ENCODE measurements at places on chromosomes 11 and 22.

DNA sequence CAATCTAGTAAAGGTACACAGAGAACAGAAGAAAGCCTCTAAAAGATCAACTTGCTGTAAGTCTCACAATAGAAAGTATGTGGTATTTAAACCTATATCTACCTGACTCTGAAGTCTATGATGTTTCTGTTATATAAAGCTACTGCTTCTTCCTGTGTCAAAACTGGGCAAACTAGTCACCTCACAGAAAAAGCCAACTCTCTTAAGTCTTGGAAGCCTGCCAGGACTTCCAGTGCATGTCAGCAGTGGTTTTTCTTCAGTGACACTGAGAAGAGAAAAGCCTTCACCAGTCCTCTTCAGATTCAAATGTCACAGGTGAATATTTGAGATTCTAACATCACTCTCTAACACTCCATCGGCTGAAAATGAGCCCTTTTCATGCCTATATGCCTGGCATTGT lies 808.0 kb downstream of the DLG2 start:
- DNase-seq = no peak

DNA sequence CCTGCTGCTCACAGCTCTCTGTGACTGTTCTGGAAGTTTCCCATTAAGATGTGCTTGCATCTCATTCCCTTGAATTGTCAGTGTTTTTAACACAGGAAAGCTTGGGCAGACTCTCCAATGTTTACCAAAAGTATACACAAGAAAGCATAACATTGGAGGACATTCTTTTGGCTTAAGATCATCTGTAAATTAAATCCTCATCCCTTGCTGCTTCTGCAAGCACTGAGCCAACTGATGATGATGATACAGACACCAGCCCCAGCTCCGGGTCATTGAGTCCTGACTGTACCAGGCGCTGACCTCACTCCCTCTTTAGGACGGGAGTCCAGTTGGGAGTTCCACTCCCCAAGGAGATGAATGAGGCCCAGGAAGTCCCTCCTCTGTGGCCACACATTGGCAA lies 23.8 kb downstream of the CD82 start:
- no peak for DNase-seq

GRCh38 chr11:119480380-119481020 lies 57.5 kb upstream of the THY1 start:
- DNase-seq = no peak

GRCh38 chr11:67262731-67263675 lies 3.3 kb upstream of the GRK2 start:
- DNase-seq = peak; percentile 59

DNA sequence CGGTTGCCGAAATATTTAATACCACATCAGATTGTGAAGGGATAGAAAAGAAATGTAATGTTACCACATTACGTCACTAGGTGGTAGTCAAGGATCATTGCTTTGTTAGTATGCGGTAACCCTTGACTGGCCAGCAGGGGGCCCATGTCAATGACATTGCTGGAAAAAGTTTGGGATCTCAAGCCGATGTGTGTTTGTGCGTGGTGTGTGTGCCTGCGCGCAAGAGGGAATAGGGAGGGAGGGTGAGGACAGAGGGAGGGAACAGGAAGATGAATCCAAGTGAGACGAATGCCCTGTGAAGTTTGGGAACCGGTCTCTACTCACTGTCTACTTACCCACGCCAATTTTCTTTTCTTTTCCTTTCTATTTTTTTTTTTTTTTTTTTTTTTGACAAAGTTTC lies 10.7 kb upstream of the MRGPRX2 start:
- DNase-seq = peak; percentile 22

- DNase-seq = no peak
These were observed 9.6 kb downstream of the SMTNL1 start for GRCh38 chr11:57546869-57547475.

DNA sequence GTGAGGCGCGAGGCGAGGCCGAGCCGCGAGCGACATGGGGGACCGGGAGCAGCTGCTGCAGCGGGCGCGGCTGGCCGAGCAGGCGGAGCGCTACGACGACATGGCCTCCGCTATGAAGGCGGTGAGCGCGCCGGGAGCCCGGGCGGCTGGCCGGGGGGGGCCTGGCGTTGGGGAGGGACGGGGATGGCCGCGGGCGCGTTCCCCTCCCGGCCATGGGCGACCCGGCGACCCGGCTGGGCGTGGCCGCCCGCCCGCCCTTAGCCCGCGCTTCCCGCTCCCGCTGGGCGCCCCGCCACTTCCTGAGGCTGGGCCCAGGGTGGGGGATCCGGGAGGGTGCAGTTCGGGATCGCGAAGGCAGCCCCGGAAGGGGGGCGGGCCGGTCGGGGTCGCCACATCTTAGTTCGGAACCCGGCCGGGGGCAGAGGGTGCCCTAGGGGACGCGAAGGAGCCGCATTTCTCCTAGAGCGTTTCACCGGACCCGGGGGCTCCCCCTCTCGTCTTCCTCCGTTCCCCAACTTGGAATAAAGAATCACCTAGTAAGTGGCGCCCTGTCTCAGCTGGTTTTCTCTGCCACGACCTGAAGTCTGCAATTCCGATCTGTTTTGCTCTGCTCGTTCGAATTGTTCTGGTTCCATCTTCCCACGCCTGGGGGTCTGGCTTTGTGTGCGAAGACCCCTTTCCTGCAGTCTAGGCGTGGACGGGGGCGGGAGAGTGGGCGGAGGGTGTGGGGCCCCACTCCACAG lies 536 bp downstream of the YWHAH start:
- DNase-seq = no peak

- DNase-seq = no peak
These were observed 350.7 kb downstream of the LARGE1 start for GRCh38 chr22:33569559-33569958.

GRCh38 chr11:123653483-123653826 lies 969 bp downstream of the SCN3B start:
- DNase-seq = no peak

DNA sequence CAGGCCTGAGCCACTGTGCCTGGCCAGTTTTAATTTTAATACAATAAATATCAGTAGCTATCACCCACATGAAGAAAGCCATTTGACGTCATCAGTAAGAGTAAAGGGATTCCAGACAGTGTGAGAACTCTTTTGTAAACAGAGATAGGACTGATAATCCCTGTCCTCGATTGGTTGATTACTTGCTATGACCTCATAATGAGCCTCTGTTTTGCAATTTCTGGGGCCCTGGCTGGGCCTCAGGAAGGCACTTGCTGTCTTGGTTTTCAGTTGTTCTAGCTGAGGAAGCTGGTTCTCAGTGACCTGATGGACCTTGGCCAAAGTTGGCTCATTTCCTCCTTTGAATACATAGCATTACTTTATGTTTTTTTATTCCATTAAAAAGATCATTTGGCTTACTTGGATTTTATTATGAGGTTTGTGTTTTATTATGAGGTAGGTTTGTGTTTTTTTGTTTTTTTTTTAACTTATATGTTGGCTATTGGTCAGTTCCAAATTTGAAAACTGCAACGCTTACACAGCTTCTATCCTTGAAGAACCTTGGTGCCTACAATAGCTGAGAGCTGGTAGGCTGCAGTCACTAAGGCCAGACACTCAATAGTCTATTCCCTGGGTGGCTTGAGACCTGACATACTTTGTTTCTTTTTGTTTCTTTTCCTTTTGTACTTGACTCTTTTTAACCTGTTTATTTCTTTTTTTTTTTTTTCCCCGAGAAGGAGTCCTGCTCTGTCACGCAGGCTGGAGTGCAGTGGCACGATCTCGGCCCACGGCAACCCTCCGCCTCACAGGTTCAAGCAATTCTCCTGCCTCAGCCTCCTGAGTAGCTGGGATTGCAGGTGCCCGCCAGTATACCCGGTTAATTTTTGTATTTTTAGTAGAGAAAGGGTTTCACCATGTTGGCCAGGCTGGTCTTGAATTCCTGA lies 20.0 kb downstream of the MARK2 start:
- no peak for DNase-seq

DNA sequence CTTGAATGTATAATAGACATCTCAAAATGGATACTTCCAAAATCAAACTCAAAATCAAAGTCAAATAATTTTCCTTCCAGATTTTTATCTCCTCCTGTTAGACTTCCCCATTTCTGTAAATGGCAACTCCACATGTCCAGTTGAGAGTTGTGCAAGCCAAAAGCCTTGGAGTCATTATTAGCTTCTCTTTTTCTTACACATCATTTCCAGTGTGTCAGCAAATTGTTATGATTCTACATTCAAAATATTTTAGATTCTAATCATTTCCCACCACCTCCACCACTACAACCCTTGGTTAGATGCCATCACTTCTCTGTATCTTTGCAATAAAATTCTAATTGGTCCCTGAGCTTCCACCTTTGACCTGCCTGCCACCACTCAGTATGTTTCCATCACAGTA lies 155.7 kb downstream of the CNTN5 start:
- no peak for DNase-seq

DNA sequence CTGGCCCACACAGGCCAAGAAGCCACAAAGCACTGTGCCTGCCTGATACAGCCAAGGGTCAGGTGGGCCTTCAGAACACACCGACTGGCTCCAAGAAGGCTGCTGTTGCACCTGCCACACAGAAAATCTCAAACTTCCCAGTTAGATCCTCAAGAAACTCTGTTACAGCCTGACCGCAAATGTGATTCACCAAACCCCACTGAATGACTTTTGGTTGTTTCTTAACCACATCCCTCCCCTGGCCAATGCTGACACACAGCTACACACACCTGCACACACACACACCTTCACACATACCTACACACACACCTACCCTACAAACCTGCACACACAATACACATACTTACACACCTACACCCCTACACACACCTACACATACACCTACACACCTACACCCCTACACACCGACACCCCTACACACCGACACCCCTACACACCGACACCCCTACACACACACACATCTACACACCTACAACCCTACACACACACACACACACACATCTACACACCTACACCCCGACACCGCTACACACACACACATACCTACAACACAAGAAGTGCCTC lies 31.5 kb downstream of the CDKN1C start:
- DNase-seq = no peak

DNA sequence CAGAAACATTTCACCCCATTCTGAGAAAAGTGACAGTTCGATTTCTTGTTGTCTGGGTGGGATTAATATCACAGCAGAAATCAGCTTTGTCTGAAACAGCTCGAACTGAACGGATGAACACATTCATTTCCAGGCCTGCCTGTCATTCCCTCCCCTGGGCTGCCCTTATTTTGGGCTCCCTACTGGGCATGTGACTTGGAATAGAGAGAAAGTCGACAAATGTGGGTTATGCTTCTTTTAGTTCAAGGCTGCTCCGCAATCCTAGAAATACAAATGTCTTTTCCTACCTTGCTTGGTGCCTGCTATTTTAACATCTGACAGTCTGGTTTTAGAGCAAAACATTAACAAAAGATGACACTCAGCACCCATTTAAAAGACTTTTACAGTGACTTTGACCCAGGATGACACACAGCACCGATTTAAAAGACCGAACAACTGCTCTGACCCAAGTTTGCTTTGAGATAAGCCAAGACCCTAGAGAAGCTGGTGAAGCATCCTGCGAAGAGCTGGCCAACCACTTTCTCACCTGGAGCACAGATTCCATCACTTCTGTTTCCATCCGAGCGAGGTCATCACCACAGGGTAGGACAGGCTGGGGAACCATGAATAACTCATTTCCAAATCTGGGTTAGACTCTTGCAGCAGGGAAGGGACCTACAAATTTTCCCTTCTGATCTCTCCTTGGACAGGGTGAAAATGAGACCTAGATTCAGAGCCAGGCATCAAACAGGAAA lies 13.1 kb downstream of the CLMP start:
- DNase-seq = no peak

- DNase-seq = no peak
These were observed 147.2 kb downstream of the CTTN start for GRCh38 chr11:70545610-70545912.

GRCh38 chr11:100739666-100740065 lies 52.6 kb downstream of the ARHGAP42 start:
- no peak for DNase-seq

GRCh38 chr11:113677685-113678084 lies 28.4 kb downstream of the TMPRSS5 start:
- DNase-seq = no peak

DNA sequence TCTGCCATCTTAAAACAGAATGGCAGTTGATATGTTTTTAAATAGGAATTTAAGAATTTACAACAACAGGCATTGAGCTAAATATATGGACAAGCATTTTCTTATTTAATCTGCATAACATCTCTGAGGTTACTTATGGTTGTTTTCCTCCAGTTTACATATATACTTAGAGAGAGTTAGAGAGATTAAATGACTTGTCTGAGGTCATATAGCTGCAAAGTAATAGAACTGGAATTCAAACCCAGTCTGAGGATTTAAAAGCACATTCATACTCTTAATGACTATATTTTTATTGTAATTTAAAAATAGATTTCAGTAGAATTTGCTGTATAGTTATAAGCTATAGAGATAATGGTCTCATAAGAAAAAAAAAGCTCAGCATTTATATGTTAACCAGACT lies 81.4 kb upstream of the GRIK4 start:
- DNase-seq = no peak

DNA sequence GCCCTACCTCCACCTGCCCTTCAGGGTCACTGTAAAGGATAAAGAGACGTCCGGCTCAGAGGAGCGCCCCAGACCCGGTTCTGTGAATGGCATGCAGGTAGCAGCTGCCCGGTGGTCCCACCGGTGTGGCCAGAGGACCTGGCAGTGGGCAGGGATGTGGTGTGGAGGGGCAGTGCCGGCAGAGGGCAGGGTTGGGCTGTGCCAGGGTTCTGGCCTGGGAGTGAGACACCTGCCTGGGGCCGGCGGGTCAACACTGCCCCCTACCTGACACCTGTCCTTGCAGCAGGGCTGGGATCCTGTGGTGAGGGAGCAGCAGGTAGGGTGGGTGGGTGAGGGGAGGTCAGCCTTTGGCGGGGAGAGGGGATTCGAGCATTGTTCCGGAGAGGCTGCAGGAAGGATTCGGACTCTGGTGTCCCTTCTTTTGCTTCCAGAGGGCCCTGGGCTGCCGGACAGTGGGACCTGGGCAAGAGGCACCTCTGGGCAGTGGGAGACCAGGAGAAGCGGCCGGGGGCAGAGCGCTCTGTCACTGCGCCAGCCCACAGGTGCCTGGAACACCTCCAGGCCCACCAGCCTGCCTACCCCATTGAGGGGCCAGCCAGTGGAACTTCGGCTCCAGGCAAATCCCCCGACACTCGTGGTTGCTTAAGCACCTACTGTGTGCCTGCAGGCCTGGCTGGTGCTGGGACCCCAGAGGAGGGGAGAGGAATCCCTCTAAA lies 1.6 kb upstream of the PHLDA2 start:
- no peak for DNase-seq

GRCh38 chr11:27465629-27466028 lies 7.0 kb downstream of the LGR4 start:
- no peak for DNase-seq

- DNase-seq = no peak
These were observed 86.6 kb downstream of the SHANK2 start for GRCh38 chr11:71165771-71166170.

Measured in SHP77 treated with DMSO at 0.1 percent for 48 hours (cell line).